Transverse colon (tissue), 4 donors: ENCODE measurements at places on chromosomes 2 and 18. TPM values are rescaled to one million over a fixed set of nuclear protein-coding genes. Genes with fewer than 3 reads are reported as not detected.

Gene CFAP210
- total RNA-seq = not detected

Gene SH2D6
- 14.2 TPM for total RNA-seq

Gene CREG2
- total RNA-seq = not detected

- no peak for DNase-seq
Measured at GRCh38 chr18:48099481-48100164, 169.2 kb upstream of the SMAD2 start.

DNA sequence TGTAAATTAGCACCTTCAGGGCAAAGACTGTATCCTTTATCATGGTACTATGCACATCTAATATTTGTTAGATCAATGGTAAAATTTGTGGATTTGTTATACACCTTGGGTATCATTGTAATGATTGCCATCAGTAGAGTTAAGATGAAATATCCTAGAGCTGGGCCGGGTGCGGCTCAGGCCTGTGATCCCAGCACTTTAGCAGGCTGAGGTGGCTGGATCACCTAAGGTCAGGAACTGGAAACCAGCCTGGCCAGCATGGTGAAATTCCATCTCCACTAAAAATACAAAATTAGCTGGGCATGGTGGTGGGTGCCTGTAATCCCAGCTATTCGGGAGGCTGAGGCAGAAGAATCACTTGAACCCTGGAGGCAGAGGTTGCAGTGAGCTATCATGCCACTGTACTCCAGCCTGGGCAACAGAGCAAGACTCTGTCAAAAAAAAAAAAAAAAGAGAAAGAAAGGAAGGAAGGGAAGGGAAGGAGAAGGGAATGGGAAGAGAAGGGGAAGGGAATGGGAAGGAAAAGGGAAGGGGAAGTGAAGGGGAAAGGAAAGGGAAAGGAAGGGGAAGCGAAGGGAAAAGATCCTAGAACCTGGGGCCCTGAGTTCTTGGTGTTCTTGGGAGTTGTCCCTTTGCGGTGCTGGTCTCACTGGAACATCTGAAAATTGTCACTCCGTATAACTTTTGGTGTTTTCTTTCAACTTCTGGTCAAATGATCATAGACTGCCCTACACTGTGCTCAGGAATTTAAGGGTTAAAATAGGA is 71.1 kb upstream of the NEUROD1 start:
- DNase-seq = no peak

DNA sequence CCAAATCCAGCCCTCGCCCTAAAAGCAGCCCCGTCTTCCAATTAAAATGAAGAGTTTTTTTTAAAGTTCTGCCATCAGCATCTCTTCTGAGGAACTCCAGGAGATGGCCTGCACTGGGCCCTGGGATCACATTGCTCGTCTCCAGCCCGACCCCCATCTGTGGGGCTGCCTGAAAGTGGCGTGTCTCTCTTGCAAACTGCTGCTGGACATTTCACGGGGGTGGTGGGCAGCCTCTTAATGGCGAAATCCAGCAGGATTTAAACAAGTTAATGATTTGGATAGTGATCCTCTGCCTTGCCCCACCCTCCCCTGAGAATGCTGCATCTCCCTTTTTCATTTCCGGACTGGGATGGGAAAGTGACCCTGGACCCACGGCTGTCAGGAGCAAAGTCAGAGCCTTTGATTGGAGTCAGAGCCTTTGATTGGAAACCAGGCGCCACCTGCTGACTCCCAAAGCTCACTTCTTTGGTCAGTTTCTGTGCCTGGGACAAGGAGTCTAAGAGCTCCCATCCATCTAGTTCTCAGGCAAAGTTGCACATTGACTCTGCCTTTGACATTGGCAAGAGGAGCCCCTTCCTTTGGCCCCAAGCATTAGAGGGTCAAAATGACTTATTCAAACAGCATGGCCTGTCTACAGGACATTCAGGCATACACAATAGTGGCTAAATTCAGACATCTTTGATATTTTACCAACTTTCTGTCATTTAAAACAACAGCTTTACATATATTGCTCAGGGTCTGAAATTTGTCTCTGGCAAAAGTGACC is 155.2 kb downstream of the SH3BP4 start:
- peak; percentile 62 for DNase-seq

DNA sequence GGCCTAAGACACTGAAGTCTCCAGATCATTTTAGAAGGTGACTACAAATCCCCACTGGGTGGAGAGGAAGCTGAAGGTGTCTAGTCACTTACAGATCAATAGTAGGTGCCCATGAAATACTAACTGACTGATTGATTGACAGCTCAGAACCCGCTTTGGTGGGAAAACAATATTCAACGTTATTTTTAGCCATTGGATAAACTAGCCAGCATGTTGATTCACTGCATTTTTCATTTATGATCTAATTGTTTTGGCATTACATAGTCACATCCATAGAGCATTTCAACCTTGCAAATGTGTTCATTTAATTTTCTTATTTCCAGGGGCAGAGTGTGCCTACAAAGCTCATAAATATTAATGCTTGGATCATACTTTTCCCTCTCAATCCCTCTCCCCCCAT is 162.3 kb downstream of the MREG start:
- DNase-seq = no peak

DNA sequence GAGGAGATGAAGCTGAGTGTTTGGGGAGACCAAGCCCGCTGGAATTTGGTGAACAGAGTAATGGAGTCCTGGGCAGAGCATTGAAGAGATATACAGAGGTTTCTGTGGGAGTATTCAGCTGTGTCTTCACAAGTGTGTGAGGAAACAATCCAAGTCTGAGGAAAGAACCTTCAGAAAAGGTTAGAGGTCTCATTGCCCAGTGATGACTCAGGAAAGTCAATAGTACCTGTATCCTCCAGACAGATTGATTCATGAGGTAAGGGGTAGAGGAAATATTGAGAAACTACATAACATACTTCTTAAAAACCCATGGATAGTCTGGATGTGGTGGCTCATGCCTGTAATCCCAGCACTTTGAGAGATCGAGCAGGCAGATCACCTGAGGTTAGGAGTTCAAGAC is 392.3 kb downstream of the GALNT13 start:
- no peak for DNase-seq

GRCh38 chr2:197952540-197953202 is 148.3 kb downstream of the PLCL1 start:
- DNase-seq = no peak

- no peak for DNase-seq
Measured at GRCh38 chr2:231161877-231162329, 36.5 kb upstream of the ARMC9 start.

- no peak for DNase-seq
Measured at GRCh38 chr2:138779781-138780445, at the start of gene NXPH2. Gene NXPH2, minus strand, starts transcription at chr2:138780390. Its CDS starts 149 bp downstream, at chr2:138780241.
